ENCODE measurements at places on chromosomes 3 and 15.

- no peak for DNase-seq
Measured at GRCh38 chr3:127458696-127459604, 131.6 kb downstream of the TPRA1 start.

DNA sequence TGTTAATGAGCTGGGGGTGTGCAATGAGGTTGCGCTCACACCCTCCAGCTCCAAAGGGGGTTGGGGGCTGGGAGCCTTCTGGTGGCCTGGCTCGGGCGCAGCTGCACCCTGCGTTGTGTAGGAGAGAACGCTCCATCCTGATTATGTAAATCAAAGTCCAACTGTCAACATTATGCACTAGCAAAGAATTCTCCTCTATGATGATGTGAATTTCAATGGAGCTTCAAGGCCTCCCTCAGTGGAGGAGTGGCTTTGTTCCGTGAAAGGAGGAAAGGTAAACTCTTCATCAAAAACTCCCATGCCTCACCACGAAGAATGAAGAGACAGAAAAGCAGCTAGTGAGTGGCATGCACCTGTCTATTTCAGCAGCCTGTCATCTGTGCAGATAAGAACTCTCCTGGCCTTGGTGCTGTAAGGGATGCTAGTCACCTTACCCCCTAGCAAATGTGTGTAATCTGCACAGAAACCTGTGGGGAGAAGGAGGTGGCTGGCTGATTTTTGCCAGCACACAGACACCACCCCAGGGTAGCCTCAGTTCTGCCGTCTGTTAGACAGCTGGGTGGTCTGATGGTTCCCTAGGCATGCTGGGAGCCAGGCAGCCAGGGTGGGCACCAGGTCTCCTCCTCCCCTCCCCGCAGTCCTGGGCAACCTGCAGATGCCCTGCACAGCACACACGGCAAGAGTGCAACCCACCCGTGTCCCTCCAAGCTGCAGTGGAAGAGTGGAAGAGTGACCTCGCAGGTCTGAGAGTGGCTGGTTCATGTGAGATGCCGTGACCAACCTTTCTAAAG is 47.0 kb upstream of the TRPM1 start:
- DNase-seq, result no peak

DNA sequence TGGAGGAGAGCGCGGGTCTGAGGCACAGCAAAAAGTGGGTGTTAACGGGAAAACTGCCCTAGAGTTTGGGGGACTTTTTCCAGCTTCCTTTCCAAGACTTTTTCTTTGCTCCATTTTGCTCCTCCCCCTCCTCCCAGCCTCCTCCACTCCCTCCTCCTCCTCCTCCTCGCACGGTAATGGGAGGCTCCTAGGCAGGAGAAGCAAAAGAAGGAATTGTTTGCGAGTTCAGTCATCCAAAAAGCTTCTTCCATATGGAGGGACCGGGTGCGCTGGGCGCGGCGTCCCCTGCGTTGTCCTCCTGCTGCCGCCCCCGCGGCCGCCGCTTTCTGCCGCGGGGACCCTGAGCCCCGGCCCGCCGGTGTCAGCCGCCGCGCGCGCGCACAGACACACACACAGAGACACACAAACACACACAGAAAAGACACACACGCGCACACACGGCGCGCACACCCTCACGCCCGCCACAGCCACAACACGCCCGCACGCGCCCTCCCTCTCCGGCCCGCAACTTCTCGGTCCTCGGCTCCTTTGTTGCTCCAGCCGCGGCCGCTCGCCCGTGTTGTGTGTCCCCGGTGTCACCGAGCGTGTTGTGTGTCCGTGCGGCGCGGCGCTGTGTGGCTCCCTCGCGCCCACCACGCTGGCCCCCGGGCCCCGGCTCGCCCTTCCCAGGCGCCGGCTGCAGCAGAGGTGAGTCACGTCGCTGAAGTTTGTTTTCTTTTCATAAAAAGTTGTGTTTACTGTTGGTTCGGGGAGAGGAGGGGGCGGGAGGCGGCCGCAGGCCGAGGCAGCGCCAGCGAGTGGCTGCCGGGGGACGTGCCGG is at the start of gene BOC:
TSS of gene BOC (plus strand) at position 228 of the 820 bp plus-strand sequence. CDS start 38,246 bp downstream, outside the sequence.
- DNase-seq, result no peak

GRCh38 chr3:4313606-4314293 is 10.6 kb downstream of the SETMAR start:
- no peak for DNase-seq

GRCh38 chr3:161355508-161355907 is 15.8 kb downstream of the SPTSSB start:
- DNase-seq, result no peak

DNA sequence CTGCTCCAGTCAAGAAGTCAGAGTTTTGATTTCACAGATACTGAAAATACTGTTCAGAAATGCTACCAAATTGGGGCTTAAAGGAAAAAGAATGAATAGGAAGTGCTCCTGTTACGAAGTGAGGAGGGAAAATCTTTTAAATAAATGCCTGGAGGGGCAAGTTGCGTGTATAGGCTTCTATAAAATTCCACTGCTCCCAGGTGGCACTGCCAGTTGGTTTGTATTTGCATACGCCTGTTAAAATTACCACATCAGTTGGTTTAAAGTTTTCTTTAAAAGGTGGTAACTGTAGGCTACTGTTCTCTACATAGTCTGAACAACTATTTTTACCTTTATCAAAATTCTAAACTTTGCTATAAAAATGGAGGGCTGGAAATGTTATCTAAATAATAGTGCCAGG is 123.5 kb downstream of the DLG1 start:
- DNase-seq, result no peak

GRCh38 chr3:115148142-115148790 is 1.2 kb upstream of the ZBTB20 start:
- no peak for DNase-seq

GRCh38 chr3:42032693-42033349 is 58.3 kb upstream of the TRAK1 start:
- DNase-seq, result no peak

- DNase-seq, result no peak
Measured at GRCh38 chr3:130831719-130832400, 62.0 kb upstream of the ATP2C1 start.

GRCh38 chr3:156298938-156299337 is 178.6 kb downstream of the KCNAB1 start:
- no peak for DNase-seq

DNA sequence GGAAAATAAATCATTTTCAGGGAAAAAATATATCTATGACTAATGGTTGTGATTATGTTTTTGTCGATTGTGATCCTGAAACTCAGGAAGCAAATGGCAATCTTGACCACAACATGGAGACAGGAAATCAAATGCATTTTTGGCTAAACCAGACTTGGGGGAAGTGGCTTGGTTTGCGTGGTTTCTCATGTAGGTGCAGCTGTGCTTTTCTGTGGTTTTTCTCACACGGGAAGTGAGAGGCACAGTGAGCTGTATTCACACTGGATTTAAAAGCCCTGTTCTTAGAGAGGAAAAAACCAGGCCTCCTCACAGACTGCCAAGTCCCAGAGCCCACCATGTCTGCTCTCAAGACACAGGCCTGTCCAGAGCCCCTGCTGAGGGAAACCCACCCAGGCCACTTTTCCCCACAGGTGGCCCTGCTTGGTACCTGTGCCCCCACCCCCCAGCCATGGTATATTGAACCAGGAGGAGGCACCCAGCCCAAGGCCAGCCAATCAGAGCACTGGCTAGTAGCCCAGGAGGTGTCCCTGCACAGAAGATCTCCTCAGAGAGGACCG is 46.1 kb downstream of the BTD start:
- no peak for DNase-seq

GRCh38 chr3:48151807-48152427 is 36.3 kb downstream of the CDC25A start:
- no peak for DNase-seq

GRCh38 chr3:122941228-122942206 is 86.0 kb downstream of the SEMA5B start:
- no peak for DNase-seq
